ENCODE measurements at places on chromosomes 13 and 19.
A peak's percentile ranks its signal among the peaks of the same experiment; 100 is the strongest.

GRCh38 chr13:84481958-84482357, 599.7 kb upstream of the SLITRK1 start:
- no peak for DNase-seq

DNA sequence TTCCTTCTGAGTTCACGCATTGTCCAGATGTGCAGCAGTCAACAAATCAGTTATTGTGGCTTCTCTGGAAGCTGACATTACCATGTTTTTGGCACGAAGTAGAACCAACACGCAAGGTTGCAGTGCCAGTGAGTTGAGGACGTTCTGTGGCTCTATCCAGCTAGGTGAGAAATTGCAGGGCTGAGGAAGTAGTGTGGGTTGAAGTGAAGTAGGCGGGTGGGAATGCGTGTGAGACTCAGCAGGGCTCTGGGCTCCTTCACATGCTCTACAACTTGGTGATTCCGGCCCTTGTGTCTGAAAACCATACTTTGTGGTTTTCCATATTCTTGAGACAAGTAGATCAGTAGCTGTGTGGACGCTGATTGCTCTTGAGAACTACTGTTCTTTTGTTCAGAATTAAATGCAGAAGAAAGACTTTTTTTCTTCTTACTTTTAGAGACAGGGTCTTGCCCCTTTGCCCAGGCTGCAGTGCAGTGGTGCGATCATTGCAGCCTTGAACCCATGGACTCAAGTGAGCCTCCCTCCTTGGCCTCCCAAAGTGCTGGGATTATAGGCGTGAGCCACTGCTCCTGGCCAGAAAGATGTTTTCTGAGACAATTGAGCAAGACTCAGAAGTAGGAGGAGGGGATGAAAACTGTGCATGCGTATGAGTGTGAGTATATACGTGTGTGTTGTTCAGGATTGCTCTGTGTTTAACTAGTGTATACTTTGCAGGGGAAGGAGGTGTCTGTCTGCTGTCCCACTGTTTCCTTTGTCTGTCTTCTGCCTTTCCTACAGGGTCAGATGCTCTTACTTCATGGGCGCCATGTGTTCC, 46.2 kb downstream of the GATAD2A start:
- peak; percentile 50 for DNase-seq

- DNase-seq: no peak
Observed at GRCh38 chr19:58229255-58229639, 533 bp downstream of the ZNF544 start.

- DNase-seq: no peak
Observed at GRCh38 chr19:2549701-2550191, 73.8 kb downstream of the GADD45B start.

GRCh38 chr19:57245066-57245465, 4.6 kb downstream of the ZNF805 start:
- no peak for DNase-seq

DNA sequence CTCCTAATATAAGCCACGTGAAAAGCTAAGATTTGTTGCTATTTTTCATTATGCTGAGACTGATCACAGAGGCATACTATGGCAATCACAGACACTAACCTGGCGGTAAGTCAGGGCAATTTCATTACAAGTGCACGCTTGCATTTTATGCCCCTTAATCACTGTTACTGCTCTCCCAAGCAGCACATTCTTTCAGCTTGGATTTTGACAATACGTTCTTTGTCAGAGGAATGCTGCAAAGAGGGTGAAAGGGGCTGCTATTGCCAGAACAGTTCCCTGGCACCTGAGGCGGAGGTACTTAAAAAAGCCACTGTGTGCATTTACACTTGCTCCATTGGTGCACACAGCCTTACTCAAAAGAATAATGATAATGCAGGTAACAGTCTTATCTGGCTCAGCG, 346.6 kb downstream of the RFC3 start:
- DNase-seq: no peak

GRCh38 chr13:46324976-46325375, 62.1 kb downstream of the RUBCNL start:
- DNase-seq: no peak

DNA sequence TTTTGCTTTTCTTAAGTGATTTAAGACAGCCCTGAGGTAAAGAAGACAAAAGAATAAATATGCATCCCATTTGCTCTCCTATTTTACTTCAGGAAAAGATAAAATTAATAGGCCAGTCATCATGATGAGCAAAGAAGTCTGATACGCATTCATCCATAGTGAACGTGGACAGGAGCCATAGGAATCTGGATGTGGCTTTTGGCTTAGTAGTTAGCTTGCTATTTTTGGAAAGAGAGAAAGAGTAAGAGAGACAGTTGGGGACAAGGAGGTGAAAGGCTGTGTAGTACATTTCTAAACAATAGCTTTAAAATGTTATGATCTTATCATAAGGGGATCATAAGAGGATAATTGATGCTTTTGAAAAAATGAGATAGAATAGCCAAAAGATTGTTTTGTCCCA, 545.2 kb downstream of the IRS2 start:
- DNase-seq: no peak

- DNase-seq: no peak
Observed at GRCh38 chr13:30234619-30235162, 72.7 kb downstream of the KATNAL1 start.

GRCh38 chr13:30895773-30896172, 10.3 kb upstream of the MEDAG start:
- DNase-seq: no peak

- DNase-seq: no peak
Observed at GRCh38 chr13:44489751-44490150, 86.4 kb downstream of the TSC22D1 start.

DNA sequence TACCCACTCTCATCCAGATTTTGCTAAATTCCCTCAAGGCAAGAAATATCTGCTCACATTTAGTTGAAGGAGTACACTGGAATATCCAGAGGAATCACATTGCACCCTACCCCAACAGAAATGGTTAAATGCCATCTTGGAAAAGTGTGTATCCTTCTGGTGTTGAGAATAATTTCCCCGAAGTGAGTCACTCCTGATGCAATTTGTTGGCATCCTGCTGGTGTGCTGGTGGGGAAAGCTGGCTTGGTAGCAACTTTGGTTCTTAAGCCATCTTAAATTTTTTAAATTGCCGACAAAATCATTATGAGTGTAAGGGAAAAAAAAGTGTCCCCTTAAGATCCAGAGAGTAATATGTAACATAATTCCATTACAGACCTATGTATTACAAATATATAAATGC, 337.3 kb upstream of the DACH1 start:
- DNase-seq: no peak

DNA sequence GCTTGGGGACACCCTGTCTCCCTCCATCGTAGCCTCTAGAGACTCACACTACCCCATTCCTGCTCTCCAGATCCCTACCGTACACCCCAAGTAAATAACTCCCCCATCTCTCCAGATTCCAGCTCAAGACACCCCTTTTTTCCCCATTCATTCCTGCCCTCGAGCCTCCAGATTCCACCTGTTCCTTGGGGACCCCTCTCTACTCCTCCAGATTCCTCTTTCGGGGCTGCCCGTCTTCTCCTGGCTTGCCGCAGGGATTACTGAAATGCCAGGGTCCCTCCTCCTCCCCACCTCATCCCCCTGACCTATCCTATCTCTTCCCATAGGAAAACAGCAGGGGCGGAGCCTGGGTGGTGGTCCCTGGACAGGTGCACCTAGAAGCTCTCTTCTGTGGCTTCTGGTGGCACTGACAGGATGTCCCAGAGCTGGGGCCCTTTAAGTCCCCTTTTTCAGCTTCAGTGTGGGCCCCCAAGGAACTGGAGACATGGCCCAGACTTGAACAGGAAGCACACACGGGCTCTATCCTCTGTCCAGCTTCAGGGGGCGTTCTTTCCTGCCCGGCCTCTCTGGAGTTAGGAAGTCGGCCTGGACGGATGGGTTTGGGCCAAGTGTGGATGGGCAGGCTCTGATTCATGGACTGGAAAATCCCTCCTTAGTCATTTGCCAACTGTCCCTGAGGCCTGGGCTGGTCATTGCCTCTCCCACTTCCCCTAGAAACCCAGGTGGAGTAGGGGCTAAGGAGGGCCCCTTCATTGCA, 1.2 kb downstream of the ZSWIM4 start:
- no peak for DNase-seq

GRCh38 chr13:103403148-103403740, 337.0 kb upstream of the SLC10A2 start:
- DNase-seq: no peak

- peak; percentile 78 for DNase-seq
Observed at GRCh38 chr19:4914736-4915501, 5.6 kb downstream of the UHRF1 start.

DNA sequence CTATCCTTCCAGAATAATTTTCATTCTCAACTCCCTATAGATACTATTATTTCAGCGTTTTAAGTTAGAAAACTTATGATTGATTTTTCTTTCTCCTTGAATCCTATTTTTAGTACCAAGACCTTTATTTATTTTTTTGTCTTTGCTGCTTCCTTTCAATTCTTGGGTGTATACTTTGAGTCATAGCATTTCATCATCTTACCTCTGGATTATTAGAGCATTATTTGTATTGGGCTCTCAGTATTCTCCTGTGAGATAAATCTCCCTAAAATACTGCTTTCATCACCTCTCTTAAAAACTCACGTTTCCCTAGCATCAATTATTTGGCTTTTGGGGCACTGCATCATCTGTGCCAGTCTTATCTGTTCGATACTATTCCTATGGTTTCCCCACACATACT, 222.8 kb downstream of the POSTN start:
- DNase-seq: no peak

DNA sequence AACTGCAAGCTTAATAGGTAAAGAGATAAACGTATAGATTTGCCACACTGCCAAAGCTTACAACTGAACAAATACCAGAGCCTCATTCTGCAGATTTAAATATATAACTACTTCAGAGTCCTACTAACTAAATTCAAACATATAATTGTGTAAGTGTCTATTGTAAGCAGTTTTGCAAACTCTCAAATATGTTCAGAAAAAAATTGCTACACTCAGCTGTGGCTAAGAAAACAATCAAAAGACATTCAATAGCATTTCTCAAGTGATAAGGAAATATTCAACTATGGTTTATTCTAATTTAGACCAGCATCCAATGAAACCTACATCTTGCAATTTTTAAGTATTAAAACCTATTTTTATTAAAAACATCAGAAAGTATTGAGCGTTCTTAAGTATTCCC, 202.4 kb downstream of the KCTD12 start:
- DNase-seq: no peak

DNA sequence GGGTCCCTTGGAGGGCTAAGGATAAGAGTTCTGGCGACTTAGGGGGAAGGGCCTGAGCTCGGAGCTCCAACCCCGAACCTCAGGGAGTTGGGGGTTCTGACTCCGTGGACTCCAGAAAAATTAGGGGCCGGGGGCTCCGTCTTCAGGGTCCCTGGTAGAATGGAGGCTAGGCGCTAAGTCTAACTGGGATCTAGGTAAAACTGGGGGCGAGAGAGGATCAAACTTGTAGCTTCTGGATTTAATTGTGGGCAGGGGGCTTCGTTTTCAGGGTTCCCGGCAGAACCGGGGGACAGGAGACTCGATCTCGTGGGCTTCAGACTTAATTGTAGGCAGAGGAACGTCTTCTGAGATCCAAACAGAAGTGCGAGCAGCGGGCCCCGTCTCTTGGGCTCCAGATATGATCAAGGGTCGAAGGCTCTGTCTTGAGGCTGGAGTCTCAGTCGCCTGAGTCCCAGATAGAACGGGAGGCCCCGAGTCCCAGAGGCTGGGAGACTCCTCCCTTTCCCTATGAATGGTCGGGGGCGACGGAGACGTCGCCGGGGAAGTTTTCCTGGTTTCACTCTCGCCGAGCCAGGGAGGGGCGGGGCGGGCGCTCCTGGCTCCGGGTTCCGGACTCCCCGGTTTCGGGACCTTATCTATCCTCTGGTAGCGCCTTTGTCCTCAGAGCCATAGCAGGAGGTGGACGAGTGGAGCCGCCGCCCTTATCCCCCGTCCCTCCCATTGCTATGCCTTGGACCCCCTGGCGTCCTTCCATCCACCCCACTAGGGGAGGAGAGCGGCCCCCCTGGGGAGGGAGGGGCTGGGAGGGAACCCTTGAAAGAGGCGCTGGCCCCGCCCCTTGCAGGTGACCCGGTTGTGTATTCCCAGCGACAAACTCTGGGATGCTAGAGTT, 1.3 kb downstream of the NECTIN2 start:
- DNase-seq: no peak

- peak; percentile 55 for DNase-seq
Observed at GRCh38 chr19:19385896-19386869, 19.3 kb upstream of the GATAD2A start.

- DNase-seq: no peak
Observed at GRCh38 chr13:78129823-78130222, 211.2 kb upstream of the EDNRB start.

GRCh38 chr13:90806892-90807291, 540.6 kb upstream of the MIR17HG start:
- DNase-seq: no peak

DNA sequence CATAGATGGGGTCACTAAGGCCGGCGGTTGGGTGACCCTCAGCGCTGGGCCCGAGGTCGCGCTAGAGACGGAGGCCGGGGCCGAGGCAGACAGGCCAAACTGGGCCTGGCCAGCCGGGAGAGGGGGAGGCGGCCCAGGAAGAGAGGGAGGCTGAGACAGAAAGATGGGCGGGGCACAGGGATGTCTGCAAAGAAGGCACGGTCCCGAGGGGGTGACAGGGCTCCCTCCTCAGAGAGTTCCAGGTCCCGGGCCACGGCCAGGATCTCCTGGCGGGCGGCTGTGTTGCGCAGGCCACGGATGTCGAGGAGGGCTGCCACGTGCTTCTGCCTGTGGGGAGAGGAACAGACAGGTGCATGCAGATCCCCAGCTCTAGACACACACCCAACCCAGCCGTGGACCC, 32.2 kb downstream of the EXOC3L2 start:
- DNase-seq: no peak

DNA sequence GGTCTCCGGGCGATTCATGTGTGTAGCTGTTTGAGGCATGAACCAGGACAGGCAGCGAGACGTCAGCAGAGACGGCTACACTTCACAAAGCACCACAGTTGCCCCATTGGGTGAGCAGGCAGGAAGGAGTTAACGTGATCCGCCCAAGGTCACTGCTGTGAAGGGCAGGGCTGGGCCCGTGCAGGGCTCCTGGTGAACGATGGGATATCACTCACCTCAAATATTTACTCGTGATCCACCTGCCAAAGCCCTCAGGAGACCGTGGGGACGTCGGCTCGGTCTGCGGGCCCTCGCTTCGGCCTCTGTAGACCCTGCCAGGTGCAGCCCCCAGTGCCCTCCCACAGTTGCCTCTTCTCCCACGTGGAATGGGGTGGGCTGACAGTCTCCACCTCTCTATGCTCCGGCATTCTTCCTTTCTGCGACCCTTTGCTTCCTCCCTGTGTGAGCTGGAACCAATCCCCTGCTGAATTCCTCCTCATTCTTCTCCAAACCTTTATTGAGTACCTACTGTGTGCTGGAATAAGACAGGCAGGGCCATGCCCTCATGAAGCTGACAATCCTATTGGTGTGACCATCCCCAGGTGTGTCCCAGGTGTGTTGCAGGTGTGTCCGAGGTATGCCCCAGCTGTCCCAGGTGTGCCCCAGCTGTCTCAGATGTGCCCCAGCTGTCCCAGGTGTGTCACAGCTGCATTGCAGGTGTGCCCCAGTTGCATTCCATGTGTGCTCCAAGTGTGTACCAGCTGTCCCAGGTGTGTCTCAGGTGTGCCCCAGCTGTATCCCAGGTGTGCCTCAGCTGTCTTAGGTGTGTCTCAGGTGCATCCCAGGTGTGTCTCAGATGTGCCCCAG, 2.0 kb upstream of the GRK1 start:
- DNase-seq: no peak

All from activated gamma-delta T cell treated with Interleukin-2 at 50 U/mL for 16 hours (primary cell).